GM12878 (cell line): ENCODE measurements at places on chromosomes 2 and 18.

- DNase-seq: no peak
Measured at GRCh38 chr2:31227711-31228125, 6.2 kb upstream of the EHD3 start.

DNA sequence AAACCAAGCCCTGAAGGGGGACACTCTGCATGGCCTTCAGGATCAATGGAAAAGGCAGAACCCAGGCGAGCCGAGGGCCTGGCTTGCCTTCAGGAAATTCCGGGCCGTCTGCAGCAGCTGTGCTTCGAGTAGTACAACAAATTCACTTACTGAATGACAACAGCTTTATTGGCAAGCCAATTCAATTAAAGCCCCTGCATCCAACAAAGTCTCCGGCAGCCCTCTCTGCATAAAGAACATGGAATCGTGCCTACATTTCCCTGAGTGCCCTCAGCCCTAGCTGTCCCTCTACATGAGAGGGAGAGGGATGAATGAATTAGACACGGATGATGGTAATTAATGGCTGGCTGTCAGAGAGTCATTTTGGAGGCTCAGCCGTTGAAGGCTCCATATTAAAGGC lies 189.0 kb downstream of the BCL11A start:
- no peak for DNase-seq

- no peak for DNase-seq
Measured at GRCh38 chr2:88283886-88284592, 113.9 kb downstream of the THNSL2 start.

GRCh38 chr2:222594679-222595078 lies 61.2 kb downstream of the FARSB start:
- no peak for DNase-seq

- DNase-seq: no peak
Measured at GRCh38 chr18:74595431-74595830, 2.2 kb upstream of the ZNF407 start.

DNA sequence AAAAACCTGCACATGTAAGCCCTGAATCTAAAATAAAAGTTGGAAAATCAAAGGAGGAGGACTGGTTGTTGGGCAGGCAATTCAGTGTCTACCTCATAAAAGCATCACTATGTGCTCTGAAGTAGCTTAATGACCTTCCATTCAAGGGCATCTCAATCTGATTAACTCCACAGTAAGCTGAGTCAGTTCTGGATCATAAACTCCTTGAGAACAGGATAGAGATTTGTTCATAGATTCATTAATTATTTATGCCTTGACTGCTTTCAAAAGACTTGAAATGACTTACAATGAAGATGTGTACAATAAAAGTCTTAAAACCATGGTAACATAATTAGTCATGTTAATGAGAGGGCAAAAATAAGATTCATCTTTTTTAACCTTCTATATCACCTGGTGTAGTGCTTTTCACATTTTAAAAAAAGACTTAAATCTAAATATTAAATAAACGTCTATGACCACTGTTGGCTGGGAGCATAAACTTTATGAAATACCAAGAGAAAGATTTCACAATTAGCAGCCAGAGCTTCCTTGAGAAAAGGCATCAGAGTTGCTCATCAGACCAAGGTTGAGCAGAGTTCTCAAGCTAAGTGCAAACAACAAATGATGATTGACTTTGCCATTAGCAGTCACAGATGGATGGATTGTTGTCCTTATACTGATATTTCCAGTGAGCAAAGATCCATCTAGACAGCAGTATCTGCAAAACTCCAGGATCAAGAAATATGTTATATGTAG lies 237.3 kb upstream of the THUMPD2 start:
- no peak for DNase-seq

DNA sequence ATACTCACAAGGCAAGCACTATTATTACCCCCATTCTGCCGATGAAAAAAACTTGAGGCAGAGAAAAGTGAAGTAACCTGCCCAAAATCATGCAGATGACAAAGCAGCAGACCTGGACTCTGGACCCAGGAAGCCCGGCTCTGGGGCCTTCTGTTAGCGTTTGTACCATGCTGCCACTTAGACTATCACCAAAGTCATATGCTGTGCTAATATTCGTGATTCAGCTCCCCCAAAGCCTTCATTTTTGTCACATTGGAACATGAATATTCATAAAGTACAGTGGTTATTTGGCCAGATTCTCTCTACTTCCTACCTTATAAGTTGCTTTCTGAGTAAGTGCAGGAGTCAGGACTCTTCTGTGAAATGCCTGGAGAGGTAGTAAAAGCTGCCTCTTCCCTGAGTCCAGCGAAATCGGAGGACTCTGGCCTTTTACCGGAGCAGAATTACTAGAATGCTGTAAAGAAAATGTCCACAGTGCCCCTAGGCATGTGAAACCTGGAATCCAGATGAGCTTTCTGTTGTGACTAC lies 86.7 kb downstream of the FTCDNL1 start:
- no peak for DNase-seq

- DNase-seq: no peak
Measured at GRCh38 chr18:54109131-54109683, 115.3 kb downstream of the MBD2 start.
